Cardiac atrium fibroblast (primary cell): ENCODE measurements at places on chromosomes 3 and 15. TPM values are rescaled to one million over a fixed set of nuclear protein-coding genes. Genes with fewer than 3 reads are reported as not detected.

The ATP13A4 gene
- not detected in 2 replicates for total RNA-seq

The RASGRF1 gene
- not detected in 2 replicates for total RNA-seq

The GOLGA6L7 gene
- not detected in 2 replicates for total RNA-seq

The ISLR gene
- total RNA-seq = 89.9 TPM in 2 replicates

The GPR62 gene
- not detected in 2 replicates for total RNA-seq

The RTP1 gene
- not detected in 2 replicates for total RNA-seq

The SMCO1 gene
- not detected in 2 replicates for total RNA-seq

The RAB43 gene
- 29.6 and 36.6 TPM in 2 replicates for total RNA-seq

The SPINT1 gene
- total RNA-seq = 0.36 and 0.81 TPM in 2 replicates

The SOX14 gene
- total RNA-seq = not detected in 2 replicates

The GUCA1C gene
- total RNA-seq = not detected in 2 replicates

The IMPG2 gene
- under 0.01 TPM in 1 of 2 replicates, not detected in the other for total RNA-seq
